D721Med (cell line): ENCODE measurements at places on chromosomes 1 and 21.
A peak's percentile ranks its signal among the peaks of the same experiment; 100 is the strongest.

DNA sequence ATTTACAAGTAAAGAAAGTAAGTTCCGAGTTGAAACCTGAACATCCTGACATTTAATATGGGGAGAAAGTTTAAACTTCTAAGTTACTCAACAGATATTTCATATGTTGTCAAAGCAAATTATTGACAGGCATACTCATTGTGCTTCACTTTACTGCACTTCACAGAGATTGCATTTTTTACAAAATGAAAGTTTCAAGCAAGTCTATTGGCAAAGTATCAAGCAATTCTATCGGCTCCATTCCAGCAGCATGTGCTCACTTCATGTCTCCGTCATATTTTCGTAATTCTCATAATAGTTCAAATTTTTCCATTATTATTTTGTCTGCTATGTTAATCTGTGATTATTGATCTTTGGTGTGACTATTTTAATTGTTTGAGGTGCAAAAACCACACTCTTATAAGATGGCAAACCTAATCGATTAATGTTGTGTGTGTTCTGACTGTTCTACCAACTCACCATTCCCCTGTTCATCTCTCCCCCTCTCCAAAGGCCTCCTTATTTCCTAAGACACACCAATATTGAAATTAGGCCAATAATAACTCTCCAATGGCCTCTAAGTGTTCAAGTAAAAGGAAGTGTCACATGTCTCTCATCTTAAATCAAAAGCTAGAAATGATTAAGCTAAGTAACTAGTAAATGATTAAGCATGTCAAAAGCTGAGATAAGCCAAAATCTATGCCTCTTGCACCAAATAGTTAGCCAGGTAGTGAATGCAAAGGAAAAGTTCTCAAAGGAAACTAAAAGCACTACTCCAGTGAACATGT, 68.2 kb upstream of the BCL9 start:
- no peak for DNase-seq

GRCh38 chr1:179080866-179081686, 794 bp upstream of the TOR3A start:
- no peak for DNase-seq

DNA sequence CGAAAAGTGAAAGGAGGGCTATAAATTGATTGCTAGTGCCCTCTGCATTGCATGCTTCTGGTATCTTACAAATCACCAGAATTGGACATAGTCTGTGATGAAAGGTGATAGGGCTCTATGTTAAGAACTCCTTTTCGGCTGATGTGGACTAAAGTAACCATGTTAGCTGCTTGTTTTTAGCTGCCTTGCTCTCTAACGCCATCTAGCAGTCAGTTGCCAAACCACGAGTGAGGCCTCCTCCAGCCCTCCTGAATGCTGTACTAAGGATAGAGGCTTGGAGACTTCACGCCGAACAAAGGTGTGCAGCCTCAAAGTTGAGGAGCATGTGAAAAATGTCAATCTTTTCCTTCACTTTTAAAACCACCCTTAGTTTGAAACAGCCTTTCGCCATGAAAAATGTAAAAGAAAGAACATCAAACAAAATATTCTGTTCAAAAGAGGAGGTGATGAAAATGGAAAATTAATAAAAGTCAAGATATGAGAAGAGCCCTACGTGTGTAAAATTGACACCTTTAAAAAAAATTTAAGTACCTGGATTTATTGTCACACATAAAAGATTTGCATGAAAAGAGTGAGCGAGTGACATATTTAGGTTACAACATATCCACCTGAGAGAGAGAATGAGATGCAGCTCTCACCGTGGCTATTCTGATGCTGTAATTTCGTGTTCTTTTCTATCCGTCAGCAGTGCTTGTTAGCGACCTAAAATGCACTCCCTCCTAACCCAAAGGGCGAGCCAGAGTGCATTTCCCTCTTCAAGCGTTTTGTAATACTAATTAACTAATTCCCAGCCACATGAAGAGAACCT, 8.1 kb downstream of the LRRC53 start:
- DNase-seq = no peak

GRCh38 chr1:197677752-197678295, 97.5 kb downstream of the DENND1B start:
- DNase-seq = no peak

- DNase-seq = no peak
Measured at GRCh38 chr1:167770127-167770526, 48.3 kb downstream of the MPZL1 start.

DNA sequence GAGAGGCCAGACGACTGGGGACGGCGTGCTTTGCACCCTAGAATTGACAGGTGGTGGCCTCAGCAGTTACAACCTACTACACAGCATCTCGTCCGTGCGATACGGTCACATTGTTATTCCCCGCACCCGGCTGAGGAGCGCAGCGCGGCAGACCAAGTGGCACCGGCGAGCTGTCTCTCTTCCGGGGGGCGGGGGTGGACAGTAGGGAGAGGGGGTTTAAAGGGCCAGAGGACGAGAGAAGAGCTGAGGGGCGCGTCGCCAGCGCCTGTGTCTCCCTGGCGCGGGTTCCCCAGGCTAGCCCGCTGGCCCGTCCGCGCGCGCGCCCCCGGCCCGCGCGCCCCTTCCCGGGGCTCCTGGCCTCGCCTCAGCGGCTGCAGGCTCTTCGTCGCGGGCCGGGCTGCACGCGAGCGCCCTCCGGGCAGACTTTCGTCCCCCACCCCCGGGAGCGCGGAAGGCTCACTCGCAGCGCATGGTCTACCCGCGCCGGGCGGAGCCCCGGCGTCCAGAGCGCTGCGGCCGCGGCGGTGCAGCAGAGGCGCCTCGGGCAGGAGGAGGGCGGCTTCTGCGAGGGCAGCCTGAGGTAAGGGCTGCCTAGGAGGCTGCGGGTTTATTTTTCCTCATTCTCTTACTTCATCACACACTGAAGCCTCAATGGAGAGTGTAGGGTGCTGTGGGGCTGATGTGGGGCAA, at the start of gene PDE4B:
TSS of gene PDE4B (plus strand) at position 227 of the 690 bp plus-strand sequence.
- DNase-seq = no peak

DNA sequence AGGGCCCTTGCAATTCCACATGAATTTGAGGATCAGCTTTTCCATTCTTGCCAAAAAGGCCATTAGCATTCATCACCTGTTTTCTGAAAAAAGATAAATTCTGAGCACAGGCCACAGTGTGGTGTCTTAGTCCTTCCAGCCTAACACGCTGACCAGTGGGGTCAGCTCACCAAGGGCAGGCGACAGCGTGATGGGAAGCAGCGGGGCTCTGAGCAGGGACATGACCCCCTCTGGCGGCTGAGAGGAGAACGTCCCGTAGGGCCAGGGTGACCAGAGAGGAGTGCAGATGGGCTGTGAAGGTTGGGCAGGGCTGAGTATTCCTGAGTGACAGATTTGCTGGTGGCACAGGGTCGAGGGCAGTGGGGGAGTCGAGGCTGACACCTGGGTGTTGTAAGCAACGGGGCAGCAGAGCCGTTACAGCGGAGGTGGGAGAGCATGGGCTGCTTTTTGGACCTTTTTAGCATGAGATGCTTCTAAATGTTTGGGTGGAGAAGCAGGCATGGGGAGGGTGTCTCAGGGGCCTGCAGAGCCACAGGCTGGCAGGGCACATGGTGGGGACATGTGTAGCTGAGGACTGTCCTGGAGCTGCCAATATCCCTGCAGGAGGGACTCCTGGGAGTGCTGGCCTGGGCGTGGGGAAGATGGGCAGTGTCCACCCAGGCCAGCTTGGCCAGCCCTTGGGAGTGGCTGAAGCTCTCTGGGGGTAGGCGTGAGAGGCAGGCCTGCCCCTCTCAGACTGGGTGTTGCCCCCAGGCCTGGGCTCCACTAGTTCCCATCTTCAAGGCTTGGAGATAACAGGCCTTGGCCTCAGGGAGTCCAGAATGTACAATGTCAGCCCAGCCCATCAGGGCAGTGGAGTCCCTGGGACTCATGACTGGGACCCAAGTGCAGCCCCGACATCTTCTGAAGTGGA, 8.6 kb upstream of the CALML6 start:
- DNase-seq = peak; percentile 48

DNA sequence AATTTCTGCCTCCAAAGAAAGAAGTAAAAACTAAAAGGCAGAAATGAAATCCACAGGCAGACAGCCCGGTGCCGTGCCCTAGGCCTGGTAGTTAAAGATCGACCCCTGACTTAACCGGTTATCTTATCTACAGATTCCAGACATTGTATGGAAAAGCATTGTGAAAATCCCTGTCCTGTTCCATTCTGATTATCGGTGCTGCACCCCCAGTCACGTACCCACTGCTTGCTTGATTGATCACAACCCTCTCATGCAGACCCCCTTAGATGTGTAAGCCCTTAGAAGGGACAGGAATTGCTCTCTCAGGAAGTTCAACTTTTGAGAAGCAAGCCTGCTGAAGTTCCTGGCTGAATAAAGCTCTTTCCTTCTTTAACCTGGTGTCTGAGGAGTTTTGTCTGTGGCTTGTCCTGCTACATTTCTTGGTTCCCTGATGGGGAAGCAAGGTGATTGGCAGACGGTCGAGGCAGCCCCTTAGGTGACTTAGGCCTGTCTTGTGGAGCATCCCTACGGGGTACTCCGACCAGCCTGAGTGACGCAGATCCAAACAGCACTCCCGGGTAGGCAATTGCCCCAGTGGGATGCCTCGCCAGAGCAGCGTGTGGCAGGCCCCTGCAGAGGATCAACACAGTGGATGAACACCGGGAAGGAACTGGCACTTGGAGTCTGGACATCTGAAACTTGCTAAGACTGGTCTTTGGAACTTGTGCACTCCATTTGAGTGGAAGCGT, 111.2 kb upstream of the PPM1J start:
- no peak for DNase-seq

DNA sequence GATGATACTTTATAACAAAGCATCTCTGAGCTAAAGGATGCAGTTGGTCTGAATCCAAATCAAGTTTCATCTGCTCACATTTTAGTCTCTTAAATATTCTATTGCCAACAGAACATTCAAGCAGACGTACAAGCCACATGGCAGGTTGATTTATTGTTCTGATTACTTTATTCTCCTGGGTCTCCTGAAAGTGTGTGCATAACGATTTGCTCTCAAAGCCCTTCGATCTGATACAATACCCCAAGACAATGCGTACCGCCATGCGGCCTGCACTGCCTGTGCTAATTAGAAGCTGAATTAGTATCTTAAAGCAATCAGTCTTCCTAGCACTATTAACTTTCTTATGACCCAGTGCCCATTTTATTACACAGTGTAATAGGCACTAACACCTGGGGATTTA, 56.9 kb downstream of the FHAD1 start:
- DNase-seq = no peak

GRCh38 chr1:8625981-8626898, 191.2 kb downstream of the RERE start:
- DNase-seq = no peak

DNA sequence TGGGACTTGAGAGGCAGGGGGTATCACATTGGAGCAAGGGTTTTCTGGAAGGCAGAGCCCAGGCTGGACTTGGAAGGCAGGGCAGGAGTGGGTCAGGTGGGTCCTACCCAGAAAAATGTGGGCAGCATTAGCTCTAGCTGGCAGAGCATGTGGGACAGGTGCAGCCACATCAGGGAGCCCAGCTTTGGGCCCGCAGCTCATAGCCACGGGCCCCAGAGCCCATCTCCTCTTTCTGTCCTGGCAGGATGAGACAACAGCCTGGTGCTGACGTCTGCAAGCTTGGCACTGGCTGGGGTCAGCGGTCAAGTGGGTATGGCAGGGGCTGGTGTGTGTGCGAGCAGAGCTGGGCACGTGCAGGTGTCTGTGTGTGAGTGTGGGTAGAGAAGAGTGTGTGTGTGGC, 154.7 kb downstream of the GRIK3 start:
- DNase-seq = no peak

DNA sequence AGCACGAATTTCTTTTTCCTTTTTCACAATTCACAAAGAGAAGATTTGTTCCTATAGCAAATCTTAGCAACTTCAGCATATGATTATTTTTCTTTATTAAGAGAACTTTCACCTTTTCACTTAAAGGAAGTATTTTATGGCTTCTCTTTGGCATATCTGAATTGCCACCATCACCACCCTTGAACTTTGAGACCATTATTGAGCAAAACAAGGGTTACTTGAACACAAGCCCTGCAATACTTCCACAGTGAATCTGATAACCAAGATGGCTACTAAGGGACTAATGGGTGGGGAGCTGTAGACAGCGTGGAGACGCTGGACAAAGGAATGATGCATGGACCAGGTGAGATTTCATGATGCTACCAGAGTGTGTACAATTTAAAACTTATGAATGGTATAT, 815.0 kb downstream of the LRRIQ3 start:
- no peak for DNase-seq

DNA sequence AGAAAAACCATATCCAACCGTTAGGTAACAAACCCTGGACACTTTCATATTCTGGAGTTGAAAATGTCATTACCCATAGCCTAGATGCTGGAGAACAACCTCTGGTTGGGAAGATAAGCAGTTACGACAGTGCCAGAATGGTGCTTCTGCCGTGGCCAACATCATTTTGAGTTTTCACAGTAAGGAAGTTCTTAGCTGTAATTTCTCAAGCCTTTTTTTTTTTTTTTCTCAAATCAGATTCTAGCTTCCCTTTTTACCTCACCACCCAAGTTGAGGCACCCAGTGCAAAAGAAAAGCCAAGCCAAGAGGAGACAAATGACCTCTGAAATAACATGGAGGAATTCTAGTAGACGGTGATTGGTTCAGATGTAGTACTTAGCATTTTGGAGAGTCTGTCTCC, 21.8 kb downstream of the PPT1 start:
- DNase-seq = no peak

- no peak for DNase-seq
Measured at GRCh38 chr1:54981466-54981865, 1.0 kb downstream of the TMEM61 start.

GRCh38 chr21:44886113-44887075, 12.9 kb upstream of the PTTG1IP start:
- DNase-seq = no peak

DNA sequence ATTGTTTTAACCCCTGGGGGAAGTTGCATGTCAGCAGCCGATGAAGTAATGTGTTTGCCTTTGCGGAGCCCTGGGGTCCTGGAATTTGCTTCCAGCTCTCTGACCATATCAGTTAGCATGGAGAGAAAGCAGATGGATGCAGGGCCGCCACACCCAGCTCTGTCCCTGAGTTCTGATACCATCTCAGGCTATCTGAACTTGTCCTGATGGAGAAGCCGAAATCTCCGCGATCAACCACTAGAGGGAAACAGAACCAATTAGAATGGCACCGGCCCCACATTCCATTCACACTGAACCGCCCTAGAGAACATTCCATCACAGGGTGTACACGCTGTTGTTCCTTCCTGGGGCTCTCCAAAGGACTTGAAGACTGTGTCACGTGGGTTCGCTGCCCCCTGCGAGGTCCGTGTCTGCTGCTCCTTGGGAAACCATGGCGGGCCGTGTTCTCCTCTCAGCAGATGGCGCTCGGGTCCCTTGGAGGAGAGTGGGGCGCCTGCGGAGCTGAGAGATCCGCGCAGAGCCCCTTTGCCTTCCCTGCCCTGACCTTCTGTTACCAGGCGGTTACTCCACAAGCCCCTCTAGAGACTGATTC, 75.4 kb downstream of the ABCA4 start:
- peak; percentile 53 for DNase-seq

DNA sequence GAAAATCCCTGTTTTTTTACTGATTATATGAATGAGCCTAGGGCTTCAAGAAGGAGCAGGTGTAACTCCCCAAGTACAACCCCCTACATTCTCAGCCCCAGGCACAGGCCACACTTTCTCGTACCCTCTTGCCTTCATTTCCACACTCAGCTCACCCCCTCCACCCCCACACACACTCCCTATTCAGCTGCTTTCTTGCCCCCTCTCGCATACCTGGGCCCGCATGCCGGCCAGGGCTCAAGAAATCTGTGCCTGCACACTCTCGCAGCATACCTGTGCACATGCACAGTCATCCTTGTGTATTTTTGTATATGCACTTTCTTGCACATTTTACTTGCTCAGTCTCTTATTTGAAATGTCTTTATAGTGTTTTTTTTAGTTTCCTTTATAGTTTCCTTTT, 2.0 kb downstream of the PTPRF start:
- DNase-seq = no peak

GRCh38 chr1:227938911-227939790, 8.6 kb downstream of the WNT9A start:
- DNase-seq = no peak
